ENCODE measurements at places on chromosomes 5 and 9. TPM values are rescaled to one million over a fixed set of nuclear protein-coding genes. Genes with fewer than 3 reads are reported as not detected.

Gene ORM2
- polyA plus RNA-seq, result not detected

Gene TNFSF8
- polyA plus RNA-seq, result 4.8 TPM

Gene LCN6
- polyA plus RNA-seq, result 5.0 TPM

Gene UNC13B
- polyA plus RNA-seq, result 4.9 TPM

Gene TAF11L13
- not detected for polyA plus RNA-seq

Gene LIX1
- polyA plus RNA-seq, result not detected

Gene LHX2
- 0.20 TPM for polyA plus RNA-seq

Gene KCNV2
- not detected for polyA plus RNA-seq

Gene FOXD1
- 1.1 TPM for polyA plus RNA-seq

Gene KIAA1958
- 0.53 TPM for polyA plus RNA-seq

Gene SLC25A2
- polyA plus RNA-seq, result 0.05 TPM

Gene OSMR
- polyA plus RNA-seq, result 4.5 TPM

Gene LOX
- 1.2 TPM for polyA plus RNA-seq

Gene STKLD1
- 1.0 TPM for polyA plus RNA-seq

Gene GPRIN1
- polyA plus RNA-seq, result 0.46 TPM

Gene PCDHGB1
- not detected for polyA plus RNA-seq

Gene SELENOP
- 253 TPM for polyA plus RNA-seq

Gene CCDC107
- polyA plus RNA-seq, result 37.0 TPM

Gene CDH9
- polyA plus RNA-seq, result not detected

Gene GLIPR2
- polyA plus RNA-seq, result 30.3 TPM

Gene RASEF
- 0.11 TPM for polyA plus RNA-seq

Gene PCDHGA9
- not detected for polyA plus RNA-seq

Gene ITGA2
- 1.8 TPM for polyA plus RNA-seq

Gene TAF7
- polyA plus RNA-seq, result 111 TPM

Gene PHYHD1
- 13.2 TPM for polyA plus RNA-seq

Gene FOXD4
- polyA plus RNA-seq, result 0.20 TPM

Gene FOXD4L5
- polyA plus RNA-seq, result 0.03 TPM

Gene COL23A1
- 2.2 TPM for polyA plus RNA-seq

Gene OLFML2A
- polyA plus RNA-seq, result 3.0 TPM

Gene C9orf50
- polyA plus RNA-seq, result 0.16 TPM

Gene CER1
- not detected for polyA plus RNA-seq

Gene FREM1
- 0.07 TPM for polyA plus RNA-seq

Gene DAPK1
- 15.4 TPM for polyA plus RNA-seq

Measured in spleen (tissue), 13 donors.